Activated naive CD8-positive, alpha-beta T cell treated with anti-CD3 and anti-CD28 coated beads, Interleukin-2, amount 50 U/mL, for 24 hours (primary cell): ENCODE measurements at places on chromosomes 3 and 15.

- H3K27me3 ChIP-seq = no peaks in the 10 kb centered on the region
- peaks cover 19% of the 10 kb centered on the region for H3K36me3 ChIP-seq
- no peak for DNase-seq
- H3K27ac ChIP-seq = no peak overlapping the region
- H3K4me3 ChIP-seq = no peak overlapping the region
Observed at GRCh38 chr15:88509321-88509720, 37.2 kb downstream of the DET1 start.

- no peak overlapping the region for H3K27ac ChIP-seq
- DNase-seq = no peak
- no peaks in the 10 kb centered on the region for H3K36me3 ChIP-seq
- H3K4me1 ChIP-seq = no peaks in the 10 kb centered on the region
Observed at GRCh38 chr3:30142946-30143345, 463.5 kb upstream of the TGFBR2 start.

- no peaks in the 10 kb centered on the region for H3K36me3 ChIP-seq
- no peaks in the 10 kb centered on the region for H3K27me3 ChIP-seq
Observed at GRCh38 chr3:127588806-127589577, 1.5 kb downstream of the TPRA1 start.

GRCh38 chr3:107619549-107619948, 96.8 kb downstream of the BBX start:
- peaks cover 45% of the 10 kb centered on the region for H3K4me1 ChIP-seq
- H3K36me3 ChIP-seq = peaks cover 3% of the 10 kb centered on the region
- no peak for DNase-seq
- H3K4me3 ChIP-seq = no peak overlapping the region
- no peak overlapping the region for H3K27ac ChIP-seq
- H3K27me3 ChIP-seq = no peaks in the 10 kb centered on the region

DNA sequence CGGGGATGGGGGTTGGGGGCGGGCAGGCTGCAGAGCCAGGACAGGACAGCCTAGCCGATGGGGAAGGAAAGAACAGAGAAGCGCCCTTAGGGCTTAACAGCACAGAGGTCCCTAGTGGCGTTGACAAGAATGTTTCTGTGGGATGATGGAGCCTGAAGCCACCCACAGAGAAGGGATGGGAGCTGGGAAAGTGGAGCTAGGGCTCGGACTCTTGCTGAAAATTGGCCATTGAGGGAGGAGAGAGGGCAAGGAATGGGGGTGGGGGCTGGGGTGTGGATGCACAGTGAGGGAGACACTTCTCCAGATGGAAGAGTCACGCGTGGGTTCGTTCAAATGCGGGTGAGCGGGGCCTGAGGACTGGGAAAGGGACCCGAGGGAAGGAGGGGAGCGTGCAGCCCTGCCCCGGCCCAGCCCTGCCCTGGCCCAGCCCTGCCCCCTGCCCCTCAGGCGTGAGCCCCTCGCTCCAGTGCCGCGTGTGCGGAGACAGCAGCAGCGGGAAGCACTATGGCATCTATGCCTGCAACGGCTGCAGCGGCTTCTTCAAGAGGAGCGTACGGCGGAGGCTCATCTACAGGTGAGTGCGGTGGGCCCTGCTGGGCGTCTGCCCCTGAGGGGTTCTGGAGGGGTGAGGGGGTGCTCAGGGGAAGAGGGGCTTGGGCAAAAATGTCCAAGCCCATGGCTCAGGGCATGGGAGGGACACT, 832 bp downstream of the NR2E3 start:
- H3K4me1 ChIP-seq = no peaks in the 10 kb centered on the region
- no peak overlapping the region for H3K4me3 ChIP-seq
- H3K36me3 ChIP-seq = no peaks in the 10 kb centered on the region
- no peak for DNase-seq
- no peaks in the 10 kb centered on the region for H3K27me3 ChIP-seq

GRCh38 chr15:74227968-74228722, 8.0 kb upstream of the CCDC33 start:
- no peak for DNase-seq
- H3K4me1 ChIP-seq = peaks cover 7% of the 10 kb centered on the region
- H3K27me3 ChIP-seq = peaks cover 6% of the 10 kb centered on the region
- H3K36me3 ChIP-seq = no peaks in the 10 kb centered on the region

DNA sequence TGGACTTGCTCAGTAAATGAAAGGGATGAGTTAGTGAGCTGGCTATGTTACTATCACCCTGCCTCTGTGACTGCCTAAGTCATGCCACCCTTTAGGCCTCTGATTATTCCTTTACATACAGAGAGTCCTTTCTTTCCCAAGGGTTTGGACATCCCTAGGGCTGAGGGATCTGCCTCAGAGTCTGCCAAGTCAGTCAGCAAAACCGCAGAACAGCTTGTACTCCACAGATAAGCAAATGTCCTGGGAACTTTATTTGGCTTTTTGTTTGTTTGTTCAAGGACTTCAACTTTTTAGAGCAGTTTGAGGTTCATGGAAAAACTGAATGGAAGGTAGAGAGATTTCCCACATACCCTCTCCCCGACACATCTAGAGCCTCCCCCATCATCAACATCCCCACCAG, 82.6 kb upstream of the TRIM42 start:
- no peak overlapping the region for H3K4me3 ChIP-seq
- no peak for DNase-seq
- H3K27me3 ChIP-seq = peaks cover 2% of the 10 kb centered on the region
- no peak overlapping the region for H3K27ac ChIP-seq
- no peaks in the 10 kb centered on the region for H3K36me3 ChIP-seq
- no peaks in the 10 kb centered on the region for H3K4me1 ChIP-seq

DNA sequence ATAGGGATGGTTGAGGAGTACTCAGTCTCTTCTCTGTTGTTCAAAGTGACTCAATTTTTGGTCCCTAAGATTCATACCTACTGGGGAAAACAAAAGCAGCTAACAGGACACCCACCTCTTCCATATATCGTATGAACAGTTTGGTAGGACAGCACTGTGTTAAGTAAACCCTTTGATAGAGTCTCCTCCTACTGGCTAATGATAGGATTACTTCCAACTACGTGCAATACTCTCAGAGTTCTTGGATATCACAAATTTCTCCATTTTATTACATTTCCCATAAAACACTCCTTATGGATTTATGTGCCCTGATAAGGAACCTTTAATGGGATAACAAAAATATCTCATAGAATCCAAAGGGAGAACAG, 200.2 kb upstream of the GOLGA6L4 start:
- H3K4me3 ChIP-seq = no peak overlapping the region
- no peak overlapping the region for H3K27ac ChIP-seq
- no peaks in the 10 kb centered on the region for H3K36me3 ChIP-seq
- no peaks in the 10 kb centered on the region for H3K4me1 ChIP-seq
- DNase-seq = no peak

DNA sequence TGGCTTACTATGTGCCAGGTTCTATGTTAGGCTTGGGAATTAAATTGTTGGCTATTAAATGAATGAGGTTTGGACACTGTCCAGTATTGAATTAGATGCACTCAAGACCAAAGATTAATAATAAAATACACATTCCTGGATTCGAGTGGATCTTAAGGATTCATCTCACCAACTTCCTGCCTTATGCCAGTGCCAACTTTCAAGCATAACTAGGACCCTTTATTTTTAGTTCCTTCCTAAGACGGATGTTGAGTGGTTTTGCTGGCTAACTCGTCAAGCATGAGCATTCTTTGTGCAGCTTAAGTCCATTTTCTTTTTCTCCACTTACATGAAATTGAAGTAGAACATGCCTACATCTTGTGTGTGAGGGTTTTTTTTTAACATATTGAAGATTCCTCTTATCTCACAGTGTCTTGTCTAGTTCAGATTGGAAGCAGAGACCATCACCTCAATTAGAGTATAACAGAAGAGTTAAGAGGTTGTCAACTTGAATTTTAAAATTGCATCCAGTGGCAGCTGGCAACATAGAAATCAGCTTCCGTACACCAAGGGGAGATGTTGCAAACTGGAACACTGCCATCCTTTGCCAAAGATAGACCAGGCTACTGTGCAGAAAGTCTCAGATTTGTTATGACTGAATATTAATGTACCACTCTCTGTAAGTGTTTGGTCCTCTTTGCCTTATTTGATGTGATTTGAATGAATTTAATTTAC, 106.3 kb upstream of the BFSP2 start:
- H3K4me3 ChIP-seq = no peak overlapping the region
- DNase-seq = no peak
- no peaks in the 10 kb centered on the region for H3K27me3 ChIP-seq

- no peak overlapping the region for H3K27ac ChIP-seq
- no peaks in the 10 kb centered on the region for H3K4me1 ChIP-seq
- DNase-seq = no peak
Observed at GRCh38 chr3:76723366-76723765, 316.5 kb upstream of the ROBO2 start.
